Muscle of leg (tissue), 16 donors: ENCODE measurements at places on chromosomes 5 and 9. TPM values are rescaled to one million over a fixed set of nuclear protein-coding genes. Genes with fewer than 3 reads are reported as not detected.

UGT3A2 gene
- 0.49 TPM for polyA plus RNA-seq

DNA sequence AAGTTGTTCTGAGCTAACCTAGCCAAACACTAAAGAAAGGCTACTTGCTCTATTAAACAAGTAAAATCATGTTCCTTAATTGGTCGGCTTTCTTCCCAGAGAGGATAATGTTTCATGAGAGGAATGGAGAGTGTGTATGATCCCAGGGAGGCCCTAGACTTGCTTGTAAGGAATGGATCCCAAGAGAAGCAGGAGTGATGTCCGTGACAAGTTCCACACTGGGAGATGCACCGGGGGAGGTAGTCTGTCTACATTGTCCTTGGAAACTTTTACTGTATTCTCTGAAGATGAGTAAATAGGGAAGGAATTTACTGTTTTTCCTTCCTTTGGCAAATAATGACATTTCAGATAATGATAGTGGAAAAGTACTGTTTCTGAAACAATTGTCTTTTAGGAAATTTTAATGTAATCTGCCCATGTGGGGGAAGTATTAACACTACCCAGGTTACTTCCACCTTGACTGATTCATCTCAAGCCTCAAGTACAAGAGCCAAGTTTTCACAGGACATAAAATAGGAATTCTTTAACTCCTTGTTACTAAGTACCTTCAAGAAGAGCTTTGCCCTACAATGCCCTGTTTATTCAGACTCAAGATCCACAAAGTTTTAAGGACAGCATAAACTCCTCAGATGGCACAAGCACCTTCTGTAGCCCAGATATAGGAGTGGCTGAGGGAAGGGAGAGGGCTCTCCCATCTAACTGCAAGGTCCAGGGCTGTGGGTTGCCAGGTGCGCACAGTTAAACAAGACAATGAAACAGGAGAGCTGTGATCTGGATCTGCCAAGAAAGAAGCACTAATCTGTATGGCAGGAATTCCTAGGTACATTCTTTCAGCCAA is 152.1 kb downstream of the GNA14 start:
- peak; percentile 97 for DNase-seq

DNA sequence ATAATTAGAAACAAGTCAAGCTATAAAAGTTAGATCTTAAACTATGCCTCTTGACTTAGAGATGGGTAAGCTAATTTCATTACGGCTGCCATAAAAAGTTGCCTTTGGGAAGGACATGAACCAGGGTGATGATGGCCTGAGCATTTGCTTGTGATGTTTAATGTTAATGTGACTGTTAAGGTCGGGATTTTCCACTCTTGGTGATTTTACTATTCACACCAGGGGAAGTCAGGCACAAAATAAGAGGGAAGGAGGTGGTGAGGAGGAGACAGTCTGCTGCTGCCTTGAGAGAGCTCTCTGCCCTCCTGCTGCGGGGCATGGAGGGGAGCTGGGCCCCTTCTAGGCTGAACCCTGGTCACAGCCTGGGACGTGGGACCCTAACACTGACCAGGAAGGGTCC is 34.4 kb downstream of the AHRR start:
- DNase-seq = no peak

DNA sequence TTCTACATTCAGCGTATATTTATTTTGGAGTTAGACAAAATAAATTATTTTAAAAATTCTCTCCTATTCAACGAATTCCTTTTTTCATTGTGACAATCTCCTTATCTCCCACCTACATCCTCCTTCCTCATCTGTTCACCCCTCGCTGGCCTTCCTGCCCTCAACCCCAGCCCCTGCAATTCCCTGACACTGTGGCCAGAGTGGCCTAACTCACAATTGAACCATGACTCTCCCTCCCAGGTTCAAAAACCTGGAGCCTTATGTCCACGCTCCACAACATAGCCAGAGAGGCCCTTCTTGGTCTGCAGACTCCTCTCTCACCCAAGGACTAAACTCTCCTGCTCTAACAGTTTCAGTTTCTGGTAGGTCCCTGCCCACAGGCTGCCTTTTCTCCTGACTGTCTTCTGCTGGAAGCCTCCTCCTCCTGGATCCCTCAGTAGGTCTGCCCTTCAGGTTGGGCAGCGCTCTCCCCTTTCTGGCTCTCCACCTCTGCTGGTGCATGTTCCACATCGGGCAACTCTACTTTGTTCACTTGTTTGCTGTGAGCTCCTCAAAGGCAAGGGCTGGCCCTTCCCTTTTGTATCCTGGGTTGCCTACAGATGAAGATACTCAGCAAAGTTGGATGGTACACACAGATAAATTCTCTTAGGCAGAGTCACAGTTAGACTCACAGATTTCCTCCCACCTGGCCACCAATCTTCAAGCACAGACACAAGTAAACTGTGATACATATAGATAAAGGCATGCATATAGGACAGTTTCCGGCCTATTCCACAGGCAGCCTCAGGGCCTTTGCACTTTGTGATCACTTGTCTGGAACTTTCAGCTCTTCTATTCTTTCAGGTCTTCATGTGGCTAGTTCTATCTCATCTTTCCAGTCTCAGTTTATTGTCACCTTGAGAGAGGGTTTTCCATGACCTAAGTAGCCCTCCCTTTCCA is 19.8 kb upstream of the MYORG start:
- no peak for DNase-seq

DNA sequence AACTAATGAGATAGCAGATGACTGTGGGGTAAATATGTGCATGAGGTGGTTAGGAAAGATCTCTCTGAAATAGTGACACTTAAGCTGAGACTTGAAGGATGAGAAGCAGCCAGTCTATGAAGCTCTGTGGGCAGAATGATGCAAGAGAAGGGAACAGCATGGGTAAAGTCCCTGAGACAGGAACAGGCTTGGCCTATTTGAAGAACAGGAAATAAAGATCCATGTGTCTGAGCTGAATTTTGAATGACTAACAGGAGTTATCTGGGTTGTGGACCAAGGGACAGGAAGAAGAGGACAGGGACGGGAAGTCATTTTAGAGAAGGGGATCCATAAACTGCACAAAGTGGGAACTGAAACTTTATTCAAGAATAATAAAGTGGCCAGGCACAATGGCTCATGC is 25.6 kb upstream of the HMGCS1 start:
- no peak for DNase-seq

DNA sequence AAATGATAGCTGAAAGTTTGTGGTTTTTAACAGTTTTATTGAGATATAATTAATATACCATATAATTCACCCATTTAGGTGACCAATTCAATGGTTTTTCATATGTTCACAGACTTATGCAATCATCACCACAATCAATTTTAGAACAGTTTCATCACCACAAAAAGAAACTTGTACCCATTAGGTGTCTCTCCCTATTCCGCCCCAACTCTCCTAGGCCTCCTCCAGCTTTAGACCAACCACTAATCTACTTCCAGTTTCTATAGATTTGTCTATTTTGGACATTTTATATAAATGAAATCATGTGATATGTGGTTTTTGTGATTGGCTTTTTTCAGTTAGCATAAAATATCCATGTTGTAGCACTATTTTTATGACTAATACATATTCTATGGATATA is 38.6 kb downstream of the YTHDC2 start:
- DNase-seq = no peak

DNA sequence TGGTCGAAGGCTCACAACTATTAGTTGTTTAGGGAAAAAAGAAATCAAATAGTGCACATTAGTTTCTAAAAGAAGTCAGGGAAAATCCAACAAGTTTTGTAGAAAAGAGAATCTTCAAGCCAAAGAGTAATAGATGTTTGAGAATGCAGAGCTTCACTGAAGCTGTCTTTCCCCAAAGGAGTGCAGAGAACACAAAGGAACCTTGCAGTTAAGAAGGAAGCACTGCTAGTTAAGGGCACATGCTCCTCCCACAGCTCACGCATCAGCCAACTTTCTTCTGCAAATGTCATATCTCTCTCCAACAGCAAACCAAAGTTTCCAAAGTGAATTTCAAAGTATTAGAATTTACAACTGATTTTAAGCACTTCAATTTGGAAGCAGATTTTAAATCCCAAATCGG is 116.4 kb upstream of the FST start:
- DNase-seq = peak; percentile 92

MAMDC2 gene
- 9.6 TPM for polyA plus RNA-seq

NDFIP1 gene
- polyA plus RNA-seq = 73.2 TPM

NUTM2F gene
- polyA plus RNA-seq = not detected

ABO gene
- 3.1 TPM for polyA plus RNA-seq

DNA sequence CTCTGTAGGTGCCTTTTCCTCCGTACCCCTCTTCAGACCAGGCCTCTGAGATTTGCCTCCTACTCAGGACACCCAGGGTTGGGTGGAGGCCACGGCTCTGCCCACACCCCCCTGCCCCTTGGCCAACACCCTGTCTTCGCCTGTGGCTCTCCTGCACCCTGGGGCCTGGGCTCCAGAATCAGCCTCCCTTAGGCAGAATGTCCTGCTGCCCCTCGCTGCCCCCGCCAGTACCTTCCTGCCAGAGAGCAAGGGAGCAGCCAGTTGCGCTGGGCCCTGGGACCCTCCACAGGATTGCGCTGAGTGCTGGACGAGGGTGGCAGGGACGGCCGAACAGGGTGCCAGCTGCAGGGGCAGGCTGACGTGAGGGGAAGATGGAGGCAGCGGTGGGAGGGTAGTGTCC is 53.5 kb downstream of the COL5A1 start:
- no peak for DNase-seq

DNA sequence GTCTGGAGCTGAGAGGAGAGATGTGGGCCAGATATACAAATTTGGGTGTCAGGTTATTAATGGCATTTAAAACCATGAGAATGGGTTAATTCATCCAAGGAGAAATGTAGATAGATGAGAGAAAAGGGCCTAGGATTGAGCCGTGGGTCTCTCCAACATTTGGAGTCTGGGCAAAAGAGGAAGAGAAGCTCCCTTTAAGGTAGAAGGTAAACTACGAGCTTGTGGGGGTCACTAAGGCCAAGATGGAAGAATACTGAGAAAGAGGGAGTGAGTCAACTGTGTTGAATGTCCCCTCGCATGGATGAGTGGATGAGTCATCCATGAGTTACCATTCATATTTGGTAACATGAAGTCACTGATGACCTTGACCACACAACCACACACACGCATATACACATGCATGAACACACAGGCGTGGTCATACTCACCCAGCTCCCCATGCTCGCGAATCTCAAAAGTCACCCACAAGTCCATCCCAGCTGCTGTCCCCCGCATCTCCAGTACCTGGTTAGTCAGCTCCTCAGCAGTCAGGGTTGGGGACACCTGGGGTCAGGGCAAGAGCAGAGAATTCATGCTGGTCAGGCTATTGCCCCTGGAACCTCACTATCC is 6.8 kb upstream of the FCHSD1 start:
- DNase-seq = no peak

SUSD3 gene
- polyA plus RNA-seq = 1.7 TPM

TRPM6 gene
- polyA plus RNA-seq = 0.09 TPM

GRCh38 chr9:12849486-12850003 is 74.7 kb downstream of the LURAP1L start:
- DNase-seq = peak; percentile 38

GRCh38 chr5:178861627-178862026 is 1.9 kb downstream of the ZNF354B start:
- no peak for DNase-seq
